AG20443 (cell line): ENCODE measurements at places on chromosomes 7 and 10.

DNA sequence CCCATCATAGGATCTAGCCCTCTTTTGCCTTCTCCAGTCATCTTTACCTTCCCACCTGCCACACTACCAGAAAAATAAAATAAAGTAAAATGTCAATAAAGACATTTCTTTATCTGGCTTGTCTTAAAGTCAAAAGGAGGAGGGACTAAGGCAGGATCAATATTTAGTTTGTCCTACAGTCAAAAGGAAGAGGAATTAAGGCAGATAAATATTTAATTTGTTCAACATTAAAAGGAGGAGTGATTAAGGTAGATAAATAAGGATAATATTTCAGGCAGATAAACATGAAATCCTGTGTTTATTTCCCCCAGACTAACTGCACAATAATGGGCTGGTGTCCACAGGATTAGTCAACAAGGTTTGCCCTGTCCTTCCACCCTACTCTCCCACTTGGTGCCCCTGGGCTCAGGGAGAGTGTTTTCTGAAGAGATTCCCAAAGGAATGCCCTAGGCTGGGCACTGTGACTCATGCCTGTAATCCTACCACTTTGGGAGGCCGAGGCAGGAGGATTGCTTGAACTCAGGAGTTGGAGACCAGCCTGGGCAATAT lies 18.3 kb upstream of the MSMB start:
- no peak for DNase-seq

DNA sequence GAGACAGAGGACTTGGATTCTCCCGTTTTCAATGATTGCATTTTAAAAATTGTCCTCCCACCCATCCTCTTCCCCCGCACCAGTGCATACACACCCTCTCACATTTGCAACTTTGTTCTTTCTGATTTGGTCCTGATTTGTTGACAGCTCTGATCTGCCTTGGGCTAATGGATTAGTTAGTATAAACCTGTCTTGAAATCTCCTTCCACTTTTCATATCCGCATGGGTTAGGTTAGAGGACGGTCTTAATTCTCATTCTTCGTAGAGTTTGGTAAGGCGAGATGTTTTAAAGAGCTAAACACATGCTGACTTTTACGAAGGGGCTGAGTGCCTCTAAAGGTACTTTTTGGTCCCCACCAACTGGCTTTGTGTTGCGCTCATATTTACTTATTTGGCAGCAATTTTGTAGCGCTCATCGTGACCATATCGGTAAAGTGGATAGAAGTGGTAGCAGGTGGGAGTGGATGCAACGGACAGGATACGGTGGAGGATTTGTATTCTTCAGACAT lies 1.1 kb downstream of the AHR start:
- no peak for DNase-seq

GRCh38 chr10:63204667-63205391 lies 71.7 kb downstream of the NRBF2 start:
- DNase-seq: no peak

GRCh38 chr7:12383377-12383776 lies 20.3 kb downstream of the VWDE start:
- DNase-seq: no peak

- no peak for DNase-seq
These were observed 3.9 kb downstream of the CXCL12 start for GRCh38 chr10:44380829-44381600.

DNA sequence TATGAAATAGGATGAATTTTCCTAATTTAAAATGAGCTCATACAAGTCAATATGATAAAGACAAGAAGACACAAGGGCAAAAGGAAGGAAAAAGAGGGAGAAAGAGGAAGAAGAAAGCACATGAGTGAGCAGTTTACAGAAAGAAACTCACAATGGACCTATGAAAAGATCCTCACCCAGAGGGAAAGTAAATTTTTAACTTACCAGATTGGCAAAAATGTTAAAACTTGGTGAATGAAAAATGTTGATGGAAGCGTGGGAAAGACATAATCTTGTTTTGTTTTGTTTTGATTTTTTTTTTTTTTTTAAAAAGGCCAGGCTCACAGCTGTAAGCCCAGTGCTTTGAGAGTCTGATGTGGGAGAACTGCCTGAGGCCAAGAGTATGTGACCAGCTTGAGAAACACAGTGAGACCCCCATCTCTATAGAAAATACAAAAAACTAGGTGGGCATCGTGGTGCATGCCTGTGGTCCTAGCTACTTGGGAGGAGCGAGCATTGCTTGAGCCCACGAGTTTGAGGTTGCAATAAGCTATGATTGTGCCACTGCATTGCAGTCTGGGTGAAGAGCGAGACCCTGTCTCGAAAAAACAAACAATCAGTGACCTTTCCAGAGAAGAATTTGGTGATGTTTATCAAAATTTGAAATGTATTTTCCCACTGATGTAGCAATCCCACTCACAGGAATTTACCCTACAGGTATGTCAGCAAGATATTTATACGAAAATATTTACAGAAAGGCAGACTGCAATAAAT lies 152.9 kb upstream of the ASAH2 start:
- DNase-seq: no peak

- DNase-seq: no peak
These were observed 97.0 kb upstream of the PDE1C start for GRCh38 chr7:32167256-32167655.

DNA sequence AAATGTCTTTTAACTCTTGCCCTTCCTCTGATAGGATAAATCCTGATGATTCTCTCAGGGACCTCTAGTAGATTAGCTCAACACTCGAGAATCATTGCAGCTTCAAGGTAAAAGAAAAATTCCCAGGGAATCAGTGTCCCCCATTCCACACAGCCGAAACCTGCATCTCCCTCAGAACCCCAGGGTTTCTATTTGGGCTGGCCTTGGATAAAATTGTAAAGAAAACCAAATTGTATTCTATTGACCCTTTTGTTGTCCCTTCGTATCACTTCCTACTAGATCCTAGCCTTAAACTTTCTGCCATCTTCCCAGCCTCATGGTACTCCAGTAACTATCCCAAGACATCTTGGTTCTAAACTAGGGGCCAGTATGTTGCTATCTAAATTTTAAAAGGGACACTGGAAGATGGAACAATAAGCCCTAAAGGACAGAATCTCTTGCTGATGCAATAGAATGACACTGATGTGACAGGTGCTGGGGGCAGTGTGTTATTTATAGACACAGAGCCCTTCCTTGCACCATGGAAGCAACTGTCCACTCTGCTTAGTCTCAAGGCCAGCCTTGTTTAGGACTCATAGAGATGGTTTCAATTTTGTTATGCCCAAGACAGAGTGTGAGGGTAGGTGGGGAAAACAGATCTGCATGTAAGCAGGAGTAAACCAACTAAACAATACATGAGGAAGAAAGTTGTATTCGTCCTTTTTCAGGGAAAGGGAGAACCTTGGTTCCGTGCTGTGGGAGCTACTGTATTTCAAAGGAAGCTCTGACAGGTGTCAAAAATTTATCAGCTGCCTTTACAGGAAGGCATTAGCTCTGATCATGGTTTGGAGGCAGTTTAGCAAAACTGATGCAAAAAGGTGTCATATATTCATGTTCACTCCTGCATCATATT lies 7.6 kb downstream of the ASB15 start:
- DNase-seq: no peak

GRCh38 chr10:33484787-33485186 lies 150.3 kb upstream of the NRP1 start:
- peak; percentile 59 for DNase-seq

DNA sequence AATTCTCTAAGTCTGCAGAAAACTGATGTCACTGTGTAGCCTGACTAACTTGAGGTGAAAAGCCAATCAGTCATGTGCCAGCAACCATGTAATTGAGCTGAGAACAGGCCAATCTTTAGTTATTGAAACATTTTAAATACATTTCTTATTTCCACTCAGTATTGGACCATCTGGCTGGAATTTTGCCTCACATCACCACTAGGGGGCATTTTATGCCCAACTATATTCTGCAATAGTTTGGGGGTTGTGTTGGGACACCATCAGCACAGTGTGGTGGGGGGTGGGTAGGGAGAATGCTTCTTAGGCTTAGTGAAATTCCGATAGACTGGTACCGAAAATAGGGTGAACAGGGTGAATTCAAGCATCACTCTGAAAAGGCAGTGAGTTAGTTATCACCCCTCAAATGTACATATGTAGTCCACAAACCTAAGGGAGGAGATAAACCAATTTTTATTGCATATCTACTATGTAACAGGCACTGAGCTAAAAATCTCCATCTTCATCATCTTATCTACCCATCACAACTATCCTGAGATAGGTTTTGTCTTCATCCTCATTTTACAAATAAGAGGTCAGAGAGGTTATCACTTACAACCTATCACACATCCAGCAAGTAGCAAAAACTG lies 17.8 kb downstream of the NPSR1 start:
- peak; percentile 25 for DNase-seq

- DNase-seq: no peak
These were observed 204.0 kb upstream of the CELF2 start for GRCh38 chr10:10813656-10814055.

DNA sequence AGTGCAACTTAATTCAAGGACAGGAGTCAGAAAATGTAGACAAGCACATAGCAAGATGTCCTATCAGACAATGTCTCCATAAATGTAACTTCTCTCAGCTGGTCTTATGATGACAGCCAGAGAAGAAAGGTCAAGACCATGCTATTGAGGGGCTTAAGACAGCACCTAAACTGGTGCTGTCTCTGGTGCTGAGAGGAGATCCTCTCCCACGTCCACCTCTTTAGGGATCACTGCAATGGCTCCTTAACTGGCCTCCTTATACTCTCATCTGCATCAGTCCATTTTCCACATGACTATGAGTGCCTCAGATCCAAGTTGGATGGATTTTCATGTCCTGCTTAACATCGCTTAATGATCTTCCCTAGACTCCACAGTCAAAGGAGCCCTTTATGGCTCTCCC lies 210.6 kb downstream of the ARL4A start:
- no peak for DNase-seq

GRCh38 chr7:123916240-123916724 lies 8.8 kb upstream of the SPAM1 start:
- no peak for DNase-seq
